Stimulated activated CD8-positive, alpha-beta memory T cell treated with anti-CD3 and anti-CD28 coated beads, Interleukin-15, amount 100 ng/mL, for 24 hours (primary cell): ENCODE measurements at places on chromosomes 4 and X.
A peak's percentile ranks its signal among the peaks of the same experiment; 100 is the strongest.

- DNase-seq, result no peak
Measured at GRCh38 chrX:133454491-133454914, 39.2 kb upstream of the GPC4 start.

GRCh38 chrX:142134533-142134932, 70.6 kb downstream of the MAGEC2 start:
- no peak for DNase-seq

DNA sequence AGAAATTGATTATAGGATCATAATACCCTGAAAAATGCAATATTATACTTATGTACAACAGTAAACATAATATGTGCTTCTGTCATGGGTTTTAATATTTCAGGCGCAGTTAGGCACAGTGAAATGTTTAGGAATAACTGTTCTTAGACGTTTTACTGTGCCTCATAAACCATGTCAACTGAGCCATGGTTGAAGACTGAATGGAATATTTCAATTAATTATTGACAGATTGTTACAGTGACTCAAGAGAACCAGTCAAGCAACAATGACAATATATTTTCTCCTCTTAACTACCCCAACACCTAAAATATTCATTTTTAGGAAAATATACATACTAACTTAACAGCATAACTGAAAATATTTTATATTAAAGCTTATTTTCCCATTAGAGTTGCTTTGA, 852.7 kb upstream of the FRG1 start:
- DNase-seq, result no peak

GRCh38 chr4:147103403-147103946, 157.8 kb upstream of the TTC29 start:
- no peak for DNase-seq

DNA sequence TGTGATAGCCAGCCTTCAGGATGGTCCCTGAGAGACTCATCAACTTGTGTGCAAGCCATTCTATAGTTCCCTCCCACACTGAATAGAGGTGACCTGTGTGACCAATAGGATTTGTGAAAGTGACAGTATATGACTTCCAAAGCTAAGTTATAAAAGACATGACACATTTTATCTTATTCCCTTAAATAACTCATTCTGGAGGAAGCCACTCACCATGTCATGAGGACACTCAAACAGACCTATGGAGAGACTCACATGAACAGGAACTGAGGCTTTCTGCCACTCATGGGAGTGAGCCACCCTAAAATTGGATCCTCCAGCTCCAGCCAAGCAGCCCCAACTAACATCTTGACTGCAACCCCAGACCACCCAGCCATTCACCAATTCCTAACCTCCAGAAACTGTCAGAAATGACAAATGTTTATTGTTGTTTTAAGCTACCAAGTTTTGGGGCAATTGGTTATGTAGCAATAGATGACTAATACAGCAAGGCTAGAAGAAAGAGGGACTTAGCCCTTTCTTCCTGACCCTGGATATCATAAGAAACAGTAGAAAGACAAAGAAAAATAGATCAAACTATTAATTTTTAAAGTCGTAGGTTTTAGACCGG, 9.0 kb upstream of the CHIC2 start:
- DNase-seq, result no peak

- DNase-seq, result no peak
Measured at GRCh38 chr4:138189206-138189605, 52.9 kb downstream of the SLC7A11 start.

- no peak for DNase-seq
Measured at GRCh38 chrX:112734290-112734689, 54.6 kb upstream of the LHFPL1 start.

- DNase-seq, result no peak
Measured at GRCh38 chr4:53863736-53864365, 200.6 kb downstream of the CHIC2 start.

DNA sequence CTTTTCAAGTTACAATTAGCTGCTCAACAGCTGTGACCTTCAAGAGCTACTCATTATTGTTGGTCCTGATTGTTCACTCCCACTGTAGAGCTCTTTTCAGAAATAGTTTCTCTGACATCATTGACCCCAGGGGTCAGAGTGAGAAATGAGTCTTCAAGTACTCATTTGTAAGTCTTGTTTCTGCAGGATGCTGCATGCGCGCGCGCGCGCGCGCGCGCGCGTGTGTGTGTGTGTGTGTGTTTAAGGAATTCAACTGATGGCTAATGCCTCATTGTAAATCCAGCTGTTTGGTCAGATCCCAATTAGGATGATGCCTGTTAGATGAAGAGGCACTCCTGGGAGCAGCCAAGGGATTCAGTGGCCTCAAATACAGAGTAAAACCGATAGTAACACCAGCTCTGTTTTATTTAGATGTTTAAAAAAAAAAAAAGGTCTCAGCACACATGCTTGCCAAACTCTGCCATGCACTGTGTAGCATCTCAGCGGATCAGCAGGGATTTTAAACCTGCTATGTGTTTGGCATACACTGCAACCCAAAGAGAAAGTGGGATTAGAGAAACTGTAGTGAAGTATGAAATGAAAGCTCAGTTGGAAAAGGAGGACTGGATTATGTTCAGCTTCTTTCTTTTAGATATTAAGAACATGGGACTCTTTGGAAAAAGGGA, 332.3 kb downstream of the ADGRL3 start:
- DNase-seq, result no peak

GRCh38 chr4:32735856-32736590, 2015.9 kb downstream of the PCDH7 start:
- DNase-seq, result no peak

GRCh38 chrX:67601771-67602170, 58.0 kb downstream of the AR start:
- no peak for DNase-seq

DNA sequence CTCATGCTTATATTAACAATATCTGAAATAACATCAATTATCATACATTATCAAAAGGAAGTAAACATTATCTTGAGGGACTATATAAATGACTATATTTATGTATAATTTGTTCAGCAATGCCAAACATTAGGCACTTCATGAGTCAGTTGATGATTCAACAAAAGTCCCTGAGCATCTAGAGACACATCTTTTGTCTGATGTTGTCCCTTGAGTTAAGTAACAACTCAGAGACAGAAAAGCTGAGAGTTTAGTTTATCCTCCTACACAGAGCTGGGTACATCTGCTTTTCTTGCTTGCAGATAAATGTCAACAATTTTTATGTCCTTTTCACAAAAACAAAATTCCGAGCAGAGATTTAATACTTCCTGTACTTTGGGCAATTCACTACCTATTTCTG, 311.1 kb downstream of the INPP4B start:
- DNase-seq, result no peak

GRCh38 chr4:65399084-65399483, 271.2 kb downstream of the EPHA5 start:
- no peak for DNase-seq

DNA sequence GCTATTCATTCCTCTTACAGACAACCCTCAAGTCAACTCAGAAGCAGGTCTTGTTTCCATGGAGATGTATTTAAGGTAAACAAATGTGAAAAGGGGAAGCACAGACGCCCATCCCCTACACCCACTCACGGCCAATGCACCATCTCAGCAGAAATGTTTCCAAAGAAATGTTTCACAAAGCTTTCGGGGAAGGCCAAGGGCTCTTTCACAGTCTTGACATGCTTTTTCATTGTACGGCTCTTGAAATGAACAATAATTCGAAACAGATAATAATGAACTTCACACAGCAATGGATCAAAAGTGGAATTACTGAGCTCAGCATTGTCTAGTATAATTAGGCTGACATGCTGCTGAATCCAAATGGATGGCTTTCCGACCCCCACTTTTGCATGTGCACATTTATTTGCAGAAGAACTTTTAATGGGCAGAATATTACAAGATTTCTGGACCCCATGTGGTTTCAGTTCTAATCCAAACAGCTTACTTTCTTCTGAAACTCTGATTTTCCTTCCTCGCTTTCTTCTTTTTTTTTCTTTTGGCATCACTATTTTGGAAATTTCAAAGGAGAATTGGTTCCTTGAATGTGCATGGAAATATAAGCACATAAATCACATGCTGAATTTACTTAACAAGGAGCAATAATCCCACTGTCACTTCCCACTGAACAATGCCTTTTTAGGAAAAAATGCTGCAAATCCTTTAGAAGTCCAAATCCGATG, 160.9 kb downstream of the SMIM20 start:
- DNase-seq, result no peak

DNA sequence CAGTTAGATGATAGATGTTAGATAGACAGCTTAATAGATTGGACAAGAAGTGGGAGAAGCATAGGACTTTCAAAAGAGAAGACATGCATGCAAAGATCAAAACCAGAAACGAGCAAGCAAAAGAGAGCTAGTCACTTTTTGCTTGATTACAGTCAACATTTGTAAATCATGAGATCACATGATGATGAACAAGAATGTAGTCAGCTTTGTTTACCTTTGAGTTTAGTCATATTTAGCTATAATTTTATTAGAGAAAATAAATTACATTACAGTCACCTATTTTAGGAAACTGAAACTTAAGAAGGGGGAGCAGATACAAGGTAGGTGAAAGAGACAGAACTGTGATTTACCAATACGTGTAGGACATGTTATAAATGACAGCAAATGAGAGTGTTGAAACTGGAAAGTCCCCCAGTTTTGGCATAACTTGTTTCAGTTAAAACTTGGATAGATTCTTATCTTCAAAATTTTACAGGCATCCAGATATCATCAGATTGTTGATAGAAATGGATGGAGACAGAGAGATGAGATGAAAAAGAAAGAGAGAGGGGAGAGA, 1083.1 kb upstream of the PCDH10 start:
- DNase-seq, result no peak

- DNase-seq, result peak; percentile 60
Measured at GRCh38 chrX:49073601-49074575, at the start of gene PRAF2. TSS of gene PRAF2 (minus strand) at chrX:49074002. CDS start at chrX:49073987, 15 bp downstream.

- DNase-seq, result no peak
Measured at GRCh38 chr4:145530662-145531061, 49.0 kb downstream of the SMAD1 start.

DNA sequence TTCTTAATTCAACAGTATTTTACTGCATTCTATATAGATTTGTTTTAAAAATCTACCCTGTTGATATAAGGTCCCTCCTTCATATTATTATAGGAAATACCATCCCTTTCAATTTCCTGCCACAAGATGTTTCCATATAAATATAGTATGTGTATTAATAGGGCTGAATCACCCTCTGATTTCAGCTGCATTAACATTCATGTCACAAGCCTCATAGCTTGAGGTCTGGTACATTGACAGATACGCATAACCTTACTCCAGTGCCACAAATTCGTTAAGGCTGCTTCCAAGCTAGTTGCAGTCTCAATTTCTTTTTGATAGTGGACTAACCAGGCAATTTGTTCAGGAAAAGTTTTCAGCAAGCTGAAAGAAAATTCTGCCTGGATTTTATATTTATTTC, 128.4 kb downstream of the KLHL34 start:
- DNase-seq, result no peak

GRCh38 chrX:144612076-144612475, 635.2 kb upstream of the SPANXN1 start:
- DNase-seq, result no peak

- no peak for DNase-seq
Measured at GRCh38 chr4:105158837-105159236, 12.2 kb downstream of the TET2 start.

DNA sequence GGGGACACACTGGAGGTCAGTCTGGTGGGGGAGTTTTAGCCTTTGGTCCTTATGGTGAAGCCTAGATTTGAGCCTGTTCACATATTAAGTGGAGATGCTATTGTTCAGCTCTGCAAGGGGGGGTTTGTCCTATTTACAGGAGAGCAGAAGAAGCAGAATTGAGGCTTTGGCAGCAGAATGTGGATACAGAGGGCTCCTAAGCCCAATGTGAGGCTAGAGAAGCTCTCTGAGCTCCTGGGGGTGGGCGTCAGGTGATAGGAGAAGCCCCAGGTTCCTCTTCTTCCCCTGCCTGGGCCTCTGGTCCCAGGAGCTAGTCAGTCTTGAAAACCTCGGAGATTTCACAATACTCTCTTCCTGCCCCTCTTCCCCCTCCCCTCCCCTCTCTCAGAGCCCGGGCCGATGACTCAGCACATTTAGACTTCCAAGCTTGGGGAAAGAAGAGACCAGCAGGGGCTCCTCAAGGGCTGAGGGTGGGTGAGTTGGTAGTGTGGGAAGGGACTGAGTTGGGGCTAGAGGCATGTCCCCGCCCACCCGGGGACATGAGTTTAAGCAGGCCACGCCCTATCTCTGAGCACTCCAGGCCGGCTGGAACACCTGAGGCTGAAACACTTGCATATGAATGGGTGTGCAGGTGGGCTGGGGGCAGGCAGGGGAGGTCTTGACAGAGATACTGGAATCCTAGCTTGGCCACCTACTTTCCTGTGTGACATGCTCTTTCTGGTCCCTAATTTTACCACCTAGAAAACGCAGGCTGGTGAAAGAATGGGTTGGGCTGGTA, 3.4 kb downstream of the TFE3 start:
- no peak for DNase-seq

- DNase-seq, result no peak
Measured at GRCh38 chrX:23554304-23554703, 113.0 kb upstream of the PRDX4 start.

GRCh38 chr4:102522031-102522440, 20.9 kb downstream of the NFKB1 start:
- no peak for DNase-seq

DNA sequence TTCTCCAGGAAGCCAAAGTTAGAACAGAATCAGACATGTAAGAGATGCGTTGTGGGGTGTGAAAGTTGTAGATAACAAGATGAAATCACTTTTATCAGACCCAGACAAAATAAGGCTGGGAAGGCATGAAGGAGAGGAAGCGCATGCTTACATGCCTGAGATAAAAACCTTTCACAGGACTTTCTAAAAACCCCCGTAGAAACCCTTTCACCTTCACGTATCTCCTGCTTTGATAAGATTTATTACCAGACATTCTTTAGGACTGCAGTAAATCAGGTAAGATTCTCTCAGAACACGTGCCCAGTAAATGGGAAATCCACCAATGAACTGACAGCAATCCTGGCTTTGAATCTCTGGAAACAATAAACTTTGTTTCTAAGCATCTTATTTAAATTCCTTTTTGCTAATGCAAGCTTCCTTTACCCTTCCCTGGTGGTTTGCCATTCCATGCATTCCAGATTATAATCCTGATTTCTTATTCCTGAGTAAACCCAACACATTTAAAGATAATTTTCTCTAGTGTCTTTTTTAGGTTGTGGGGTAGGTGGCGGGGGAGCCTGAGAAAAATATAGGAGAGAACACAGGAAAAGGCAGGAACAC, 254.6 kb upstream of the LDB2 start:
- no peak for DNase-seq

DNA sequence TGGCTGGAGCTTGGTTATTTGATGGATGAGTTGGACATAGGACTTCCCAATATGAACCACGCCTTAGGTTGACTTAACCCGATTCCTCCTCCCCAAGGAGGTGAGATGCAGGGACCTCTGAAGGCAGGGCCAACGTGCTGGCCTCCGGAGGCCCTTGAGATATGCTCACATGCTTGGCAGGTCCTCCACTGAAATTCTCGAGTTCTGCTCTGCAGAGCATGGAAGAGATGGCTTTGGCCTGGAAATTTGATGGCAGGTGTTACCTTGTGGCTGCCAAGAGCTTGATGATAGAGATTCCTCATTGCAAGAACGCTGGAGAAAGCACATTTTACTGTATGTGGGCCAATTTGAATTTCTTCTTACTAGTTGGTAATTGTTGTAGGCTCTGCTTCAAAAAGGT, 117.4 kb upstream of the LIMCH1 start:
- no peak for DNase-seq
